ENCODE measurements at places on chromosomes 3 and 15.

GRCh38 chr3:129233538-129233937 lies 15.9 kb upstream of the COPG1 start:
- no peak for DNase-seq

- DNase-seq = peak; percentile 52
Observed at GRCh38 chr15:88657326-88658069, 18.7 kb downstream of the ISG20 start.

DNA sequence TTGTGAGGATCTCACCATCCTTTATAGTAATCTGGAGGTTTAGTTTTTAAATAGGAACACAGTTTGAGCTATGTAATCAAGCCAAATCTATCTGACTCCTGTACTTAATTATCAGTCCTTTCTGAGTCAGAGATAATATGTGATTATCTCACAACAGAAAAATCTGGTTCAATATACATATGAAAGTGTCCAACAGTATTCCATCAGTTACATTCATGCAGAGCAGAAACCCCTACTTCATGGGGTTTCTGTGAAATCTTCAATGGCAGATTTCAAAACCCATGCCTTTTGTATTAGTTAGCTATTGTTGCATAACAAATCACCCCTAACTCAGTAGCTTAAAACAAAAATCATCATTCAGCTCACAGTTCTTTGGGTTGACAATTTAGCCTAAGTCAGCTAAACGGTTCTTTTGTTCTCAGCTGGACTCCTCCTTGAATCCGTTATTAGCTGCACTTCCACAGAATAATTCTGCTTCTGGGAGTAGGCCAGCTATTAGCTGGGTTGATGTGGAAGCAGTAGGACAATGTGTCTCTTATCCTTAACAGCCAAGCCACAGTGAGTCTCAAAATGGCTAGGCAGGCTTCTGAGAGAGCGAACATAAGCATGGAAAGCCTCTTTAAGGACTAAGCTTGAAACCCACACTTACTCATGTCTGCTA lies 42.9 kb upstream of the ARPP21 start:
- no peak for DNase-seq

GRCh38 chr3:27209617-27210264 lies 159.4 kb downstream of the NEK10 start:
- no peak for DNase-seq

DNA sequence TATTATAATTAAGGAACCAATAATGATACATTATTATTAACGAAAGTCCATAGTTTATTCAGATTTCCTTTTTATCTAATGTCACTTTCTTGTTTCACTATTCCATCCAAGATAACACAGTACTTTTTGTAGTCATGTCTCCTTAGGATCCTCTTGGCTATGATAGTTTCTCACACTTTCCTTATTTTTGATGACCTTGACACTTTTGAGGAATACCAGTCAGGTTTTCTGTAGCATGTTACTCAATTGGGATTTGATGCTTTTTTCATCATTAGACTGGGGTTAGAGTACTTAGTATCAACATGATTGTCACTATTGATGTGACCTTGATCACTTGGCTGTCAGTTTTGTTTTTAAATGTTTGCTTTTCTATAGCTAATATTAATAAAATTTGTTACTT lies 33.0 kb upstream of the MGA start:
- DNase-seq = no peak

GRCh38 chr15:39690881-39691634 lies 91.6 kb downstream of the FSIP1 start:
- no peak for DNase-seq

DNA sequence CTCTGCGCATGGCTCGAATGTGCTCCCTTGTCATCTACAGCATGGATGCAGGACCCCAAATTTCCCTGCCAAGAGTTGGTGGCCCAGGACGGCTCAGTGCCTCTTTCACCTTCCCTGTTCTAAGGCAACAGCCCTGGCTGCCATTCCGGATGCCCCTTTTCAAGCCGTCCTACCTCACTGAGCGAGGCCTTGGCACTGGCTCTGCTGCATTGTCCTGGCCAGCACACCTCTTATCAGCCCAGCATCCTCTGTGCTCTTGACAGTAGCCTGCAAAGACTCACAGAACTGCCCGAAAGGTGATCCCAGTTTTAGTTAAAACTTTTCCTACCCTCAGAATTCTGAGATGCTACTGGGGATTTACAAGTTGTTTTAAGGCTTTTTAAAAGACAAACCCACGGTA lies 122.0 kb downstream of the MECOM start:
- DNase-seq = no peak

DNA sequence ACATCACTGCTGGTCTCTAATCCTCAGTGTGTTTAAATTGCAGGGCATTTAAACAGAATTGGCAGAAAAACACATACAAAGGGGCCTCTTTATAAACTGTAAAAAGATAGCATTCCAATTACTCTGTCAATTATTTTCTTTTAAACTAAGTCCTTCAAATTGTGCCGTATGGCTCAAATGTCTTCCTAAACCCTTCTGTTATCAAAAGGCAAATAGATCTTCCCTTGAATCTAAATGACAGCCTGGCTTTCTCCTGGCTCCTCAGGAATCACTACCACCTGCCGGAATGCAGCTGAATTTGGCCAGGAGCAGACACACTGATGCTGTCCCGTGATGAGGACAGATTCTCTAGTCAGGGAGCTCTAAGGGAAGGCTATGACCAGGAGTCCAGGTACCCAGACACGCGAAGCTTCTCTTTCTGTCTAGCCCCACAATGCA lies 85.6 kb downstream of the IGF2BP2 start:
- DNase-seq = no peak

- no peak for DNase-seq
Observed at GRCh38 chr15:60479361-60480110, 594 bp upstream of the ICE2 start.

- DNase-seq = no peak
Observed at GRCh38 chr15:61880084-61880483, 180.2 kb downstream of the VPS13C start.

DNA sequence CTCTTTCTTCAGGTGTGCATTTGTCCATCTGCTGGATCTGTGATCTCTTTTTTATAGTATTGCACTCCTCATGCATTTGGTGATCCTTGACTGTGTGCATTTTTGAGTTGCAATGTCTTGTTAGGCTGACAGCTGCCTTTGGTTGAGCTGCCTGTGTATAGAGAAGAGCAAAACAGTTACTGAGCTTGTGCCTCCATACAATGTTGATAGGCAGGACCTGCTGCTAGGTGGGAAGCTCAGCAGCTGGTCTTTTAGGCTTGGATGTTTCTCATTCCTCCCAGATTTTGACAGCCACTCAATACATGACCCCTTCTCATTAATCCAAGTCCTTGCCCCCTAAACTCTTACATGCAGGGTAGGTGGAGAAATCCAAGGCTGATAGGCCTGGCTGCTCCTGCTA lies 74.8 kb upstream of the PIAS1 start:
- no peak for DNase-seq

DNA sequence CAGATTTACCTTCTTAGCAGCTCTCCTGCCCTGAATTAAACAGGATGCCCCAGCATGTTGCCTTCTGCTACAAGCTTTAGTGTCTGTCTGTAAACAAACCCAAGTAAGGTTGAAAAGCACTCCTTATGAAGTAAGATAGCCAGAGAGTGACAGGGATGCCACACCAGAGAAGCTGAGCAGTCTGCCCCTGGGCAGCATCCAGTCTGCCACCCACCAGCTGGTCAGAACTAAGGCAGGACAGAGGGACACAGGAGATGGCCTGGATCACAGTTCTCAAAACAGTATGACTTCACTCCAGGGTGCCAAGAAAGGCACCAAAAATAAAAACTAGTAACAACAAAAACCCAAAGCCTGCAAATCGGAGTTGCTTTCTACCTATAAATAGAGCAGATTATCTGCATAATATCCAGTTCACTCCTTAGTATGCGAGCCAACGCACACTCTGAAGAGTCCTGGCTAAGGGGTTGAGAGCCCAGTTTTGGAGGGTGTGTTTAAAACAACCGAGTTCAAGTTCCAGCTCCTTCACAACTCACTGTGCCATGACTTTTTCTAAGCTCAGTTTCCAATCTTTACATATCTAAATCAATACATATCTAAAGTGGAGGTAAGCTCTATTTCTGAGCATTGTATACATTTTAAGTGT lies 198.9 kb downstream of the KCNMB2 start:
- DNase-seq = no peak

GRCh38 chr15:92324101-92324963 lies 69.3 kb upstream of the ST8SIA2 start:
- DNase-seq = no peak

DNA sequence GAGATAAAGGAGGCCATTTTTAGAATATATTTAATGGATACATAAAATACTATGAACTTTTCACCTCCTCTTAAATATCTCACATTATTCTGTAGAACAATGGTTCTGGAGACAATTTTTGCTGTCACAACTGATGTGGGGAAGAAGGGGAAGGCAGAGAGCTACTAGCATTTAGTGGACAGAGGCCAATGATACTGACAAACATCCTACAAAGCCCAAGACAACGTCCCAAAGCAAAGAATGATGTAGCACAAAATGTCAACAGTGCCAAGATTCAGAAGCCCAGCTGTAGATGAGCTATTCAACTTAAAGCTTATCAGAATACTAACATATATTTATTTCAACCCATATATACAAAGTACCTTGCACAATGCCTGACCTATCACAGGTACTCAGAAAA lies 1069.4 kb downstream of the ROBO1 start:
- DNase-seq = no peak

DNA sequence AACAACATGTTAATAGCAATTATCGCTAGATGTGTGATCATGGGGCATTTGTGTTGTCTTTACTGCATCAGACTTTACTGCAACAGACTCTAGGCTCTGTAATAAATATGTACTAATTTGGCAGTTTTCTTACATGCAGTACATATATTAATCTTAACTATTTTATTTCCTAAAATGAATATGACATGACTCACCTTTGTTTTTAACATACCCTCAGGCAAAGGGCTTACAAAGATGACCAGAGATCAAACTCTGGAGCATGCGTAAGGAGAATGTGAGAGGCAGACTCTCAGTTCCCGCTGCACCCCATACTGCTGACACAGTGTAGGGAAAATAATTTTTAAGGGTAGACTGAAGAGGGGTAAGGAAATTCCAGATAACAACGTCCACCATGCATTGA lies 7.2 kb upstream of the FAM174B start:
- no peak for DNase-seq

GRCh38 chr15:100681335-100681746 lies 79.0 kb downstream of the ASB7 start:
- DNase-seq = no peak

GRCh38 chr3:192831111-192831644 lies 86.5 kb downstream of the MB21D2 start:
- peak; percentile 68 for DNase-seq

DNA sequence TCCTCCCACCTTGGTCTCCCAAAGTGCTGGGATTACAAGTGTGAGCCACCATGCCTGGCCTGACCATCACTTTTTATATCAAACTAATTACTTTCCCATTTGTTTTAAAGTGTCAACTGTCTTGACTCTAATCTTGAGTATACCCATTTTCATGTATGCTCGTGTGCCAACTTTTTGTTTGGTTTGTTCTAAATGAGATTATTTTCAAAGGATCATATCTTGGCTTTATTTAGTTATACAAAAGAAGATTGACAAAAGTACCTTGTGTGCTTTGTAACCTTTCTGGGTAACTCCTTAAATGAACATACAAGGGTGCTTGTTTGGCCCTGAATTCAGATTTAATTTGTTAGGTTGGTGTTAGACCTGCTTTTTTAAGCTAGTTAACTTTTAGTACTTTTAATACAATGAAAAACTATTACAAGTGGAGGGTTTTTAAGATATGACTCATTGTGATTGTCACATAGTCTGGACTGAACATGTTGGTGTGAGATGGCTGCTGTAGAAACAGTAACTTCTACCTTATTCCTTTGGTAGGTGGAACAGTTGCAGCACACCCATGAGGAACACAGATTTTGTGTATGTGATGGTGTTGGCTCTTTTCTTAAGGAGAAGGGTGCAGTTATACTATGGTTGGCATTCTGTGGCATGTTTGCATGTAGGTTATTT lies 10.7 kb downstream of the KIF23 start:
- no peak for DNase-seq

GRCh38 chr3:13106308-13107001 lies 33.2 kb upstream of the IQSEC1 start:
- no peak for DNase-seq

DNA sequence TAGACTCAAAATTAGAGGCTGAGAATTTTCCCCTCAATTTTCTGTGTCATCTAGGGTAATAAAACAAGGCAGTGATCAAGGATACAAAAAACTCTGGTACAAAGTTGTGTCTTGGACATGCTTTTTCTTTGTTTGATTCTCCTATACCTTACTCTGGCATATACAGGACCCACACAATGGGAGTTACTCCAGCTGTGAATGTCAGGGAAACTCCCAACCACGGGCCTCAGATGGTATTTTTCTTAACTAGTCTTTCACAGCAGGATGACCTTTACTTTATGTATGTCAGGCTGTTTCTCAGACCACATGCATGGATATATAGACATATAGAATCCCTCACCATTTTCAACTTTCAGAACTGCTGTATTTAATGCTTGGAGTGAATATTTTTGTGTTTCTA lies 41.3 kb downstream of the FEZF2 start:
- no peak for DNase-seq

GRCh38 chr3:138241061-138241460 lies 54.0 kb downstream of the ARMC8 start:
- peak; percentile 18 for DNase-seq

GRCh38 chr3:32502118-32502945 lies at the start of gene CMTM6:
TSS of gene CMTM6 (minus strand) at chr3:32502852. CDS start at chr3:32502745, 107 bp downstream.
- DNase-seq = peak; percentile 71

- DNase-seq = no peak
Observed at GRCh38 chr3:129308636-129309035, 30.0 kb downstream of the HMCES start.

- DNase-seq = no peak
Observed at GRCh38 chr15:77076323-77076915, 5.5 kb upstream of the TSPAN3 start.

GRCh38 chr3:142028243-142028777 lies 121.0 kb downstream of the TFDP2 start:
- DNase-seq = peak; percentile 74

- DNase-seq = no peak
Observed at GRCh38 chr3:32436816-32437189, 45.1 kb downstream of the CMTM7 start.

DNA sequence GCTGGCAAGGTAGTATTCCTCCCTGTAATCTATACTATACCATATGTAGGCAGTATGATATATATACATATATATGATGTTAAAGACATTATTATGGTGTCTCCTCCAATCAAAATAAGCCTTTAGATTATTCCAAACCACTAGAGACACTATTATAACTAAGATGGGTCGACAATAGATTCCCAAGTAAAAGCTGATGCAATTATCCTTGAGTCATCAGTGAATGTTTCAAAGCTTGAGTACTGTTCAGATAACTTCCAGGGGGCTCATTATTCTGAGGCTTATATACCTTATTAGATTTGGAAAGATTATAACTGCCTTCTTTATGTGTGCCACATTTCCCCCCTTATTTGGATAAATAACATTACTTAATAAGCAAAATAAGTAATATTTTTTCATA lies 11.9 kb upstream of the C3orf38 start:
- peak; percentile 5 for DNase-seq

DNA sequence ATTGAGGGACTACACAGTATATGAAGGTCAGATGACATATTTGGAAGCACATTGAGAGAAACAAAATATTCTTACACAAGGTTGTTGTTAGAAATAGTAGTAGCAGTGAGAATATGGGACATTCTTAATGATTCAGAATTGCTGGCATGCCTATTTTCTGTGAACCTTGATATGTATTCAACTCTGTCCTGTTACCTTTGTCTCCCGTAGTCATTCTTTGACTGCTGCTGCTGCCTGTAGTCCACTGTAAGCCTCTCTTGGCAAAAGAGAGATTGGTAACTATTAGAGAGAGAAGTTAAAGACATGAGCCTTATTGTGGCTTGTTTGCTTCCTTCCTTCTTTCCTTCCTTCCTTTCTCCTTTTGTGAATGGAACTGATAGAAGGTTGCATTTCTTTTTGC lies 64.5 kb downstream of the TCF12 start:
- DNase-seq = no peak

Data from HT1080 (cell line).